ENCODE measurements at places on chromosomes 6 and 20.

DNA sequence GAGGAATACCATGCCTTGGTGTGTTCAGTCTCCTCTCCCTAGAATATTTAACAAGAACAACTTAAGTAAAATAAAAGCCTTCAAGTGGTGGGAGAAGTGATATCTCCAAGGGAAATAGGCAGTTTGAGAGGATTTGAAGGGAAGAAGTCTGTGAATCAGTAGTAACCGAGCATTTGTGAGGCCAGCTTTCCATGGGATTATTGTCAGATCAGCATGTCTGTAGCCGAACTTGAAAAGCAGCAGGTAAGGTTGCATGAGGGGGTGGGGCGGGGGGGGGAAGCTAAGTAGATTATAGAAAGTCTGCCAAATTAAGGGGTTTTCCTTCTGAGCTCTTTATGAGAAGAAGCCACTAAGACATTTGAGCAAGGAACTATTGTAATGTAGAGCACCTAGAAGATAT lies 92.6 kb downstream of the GRIK2 start:
- no peak for DNase-seq

GRCh38 chr20:51801122-51801822 lies 1.0 kb downstream of the SALL4 start:
- no peak for DNase-seq

DNA sequence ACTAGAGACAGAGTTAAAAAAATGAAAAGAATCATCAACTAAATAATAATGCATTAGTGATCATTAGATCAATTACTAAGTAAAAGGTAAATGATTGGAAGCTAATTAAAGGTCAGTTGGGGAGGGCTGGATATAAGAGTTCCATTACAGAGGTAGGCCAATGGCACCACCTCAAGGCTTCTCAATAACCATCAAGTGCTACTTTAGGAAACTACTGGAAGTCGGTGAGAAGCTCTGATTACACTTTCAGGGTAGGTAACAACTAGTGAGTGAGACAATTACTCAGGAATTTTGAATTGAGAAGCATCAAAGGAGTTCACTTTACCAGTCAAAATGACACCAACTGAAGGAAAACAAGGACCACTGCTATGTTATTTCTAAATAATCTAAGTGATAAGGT lies 90.2 kb upstream of the HDAC2 start:
- no peak for DNase-seq

- DNase-seq: no peak
Measured at GRCh38 chr20:48995589-48995988, 50.5 kb upstream of the CSE1L start.

DNA sequence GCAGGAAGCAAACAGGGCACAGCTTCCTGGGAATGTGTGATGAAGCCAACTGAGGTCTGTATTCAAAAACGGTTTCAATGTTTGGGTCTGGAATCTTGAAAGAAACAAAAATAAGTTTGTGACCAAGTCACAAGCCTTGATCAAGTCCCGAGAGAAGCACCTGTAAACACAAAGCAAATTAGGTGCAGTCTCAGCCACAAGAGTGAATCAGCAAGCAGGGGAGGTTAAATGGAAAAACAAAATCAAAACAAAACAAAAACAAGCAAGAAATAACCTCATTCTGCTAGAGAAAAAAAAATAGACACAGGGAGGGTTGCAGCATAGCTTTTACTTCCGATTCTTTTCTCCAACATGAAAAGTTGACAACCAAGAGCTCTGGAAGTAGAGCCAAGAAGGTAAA lies 201.7 kb downstream of the CLIC5 start:
- no peak for DNase-seq

- DNase-seq: no peak
Measured at GRCh38 chr6:105038259-105038658, 81.4 kb downstream of the LIN28B start.

GRCh38 chr6:54262971-54263370 lies 45.3 kb upstream of the TINAG start:
- no peak for DNase-seq

GRCh38 chr6:53287336-53288225 lies 61.2 kb downstream of the ELOVL5 start:
- DNase-seq: peak; percentile 31

DNA sequence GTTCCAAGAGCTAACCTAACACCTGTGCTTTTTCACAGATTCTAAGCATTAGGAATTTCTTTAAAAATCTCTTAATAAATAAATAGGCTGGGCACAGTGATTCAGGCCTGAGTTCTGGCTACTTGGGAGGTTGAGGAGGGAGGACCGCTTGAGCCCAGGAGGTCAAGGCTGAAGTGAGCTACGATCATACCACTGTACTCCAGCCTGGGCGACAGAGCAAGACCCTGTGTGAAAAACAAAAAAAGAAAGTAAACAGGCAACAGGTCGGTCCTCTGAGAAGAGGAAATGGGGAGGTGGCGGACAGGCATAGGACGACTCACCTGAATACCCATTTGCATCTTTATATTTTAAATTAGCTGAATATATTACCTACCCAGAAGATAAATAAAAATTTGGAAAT lies 26.5 kb downstream of the GMDS start:
- no peak for DNase-seq

GRCh38 chr6:10613723-10614122 lies 80.7 kb downstream of the C6orf52 start:
- DNase-seq: no peak

DNA sequence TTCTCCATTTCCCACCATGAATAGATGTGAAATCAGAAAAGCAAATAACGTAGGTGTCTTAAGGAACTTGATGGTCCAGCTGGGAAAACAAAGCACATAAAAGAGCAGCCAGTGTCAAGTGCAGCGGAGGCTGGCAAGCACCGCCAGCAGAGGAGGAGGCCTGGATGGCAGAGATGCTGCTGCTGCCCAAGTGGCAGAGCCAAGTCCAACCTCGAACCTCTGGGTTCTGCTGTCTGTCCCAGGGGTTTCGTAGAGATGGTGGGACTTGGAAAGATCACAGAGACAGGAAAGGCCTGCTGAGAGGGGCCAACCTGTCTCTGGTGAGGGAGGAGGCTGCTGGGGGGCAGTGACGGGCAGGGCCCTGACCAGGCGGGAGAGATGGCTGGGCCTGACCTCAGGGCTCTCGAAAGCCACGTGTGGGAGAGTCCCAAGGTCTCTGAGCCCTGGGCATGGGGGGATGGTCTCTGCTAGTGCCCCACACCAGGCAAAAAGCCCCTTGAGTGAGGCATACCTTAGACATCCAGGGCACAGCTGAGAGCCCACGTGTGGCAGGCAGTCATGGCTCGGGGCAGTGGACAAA lies 77.3 kb downstream of the TCP11 start:
- DNase-seq: no peak

DNA sequence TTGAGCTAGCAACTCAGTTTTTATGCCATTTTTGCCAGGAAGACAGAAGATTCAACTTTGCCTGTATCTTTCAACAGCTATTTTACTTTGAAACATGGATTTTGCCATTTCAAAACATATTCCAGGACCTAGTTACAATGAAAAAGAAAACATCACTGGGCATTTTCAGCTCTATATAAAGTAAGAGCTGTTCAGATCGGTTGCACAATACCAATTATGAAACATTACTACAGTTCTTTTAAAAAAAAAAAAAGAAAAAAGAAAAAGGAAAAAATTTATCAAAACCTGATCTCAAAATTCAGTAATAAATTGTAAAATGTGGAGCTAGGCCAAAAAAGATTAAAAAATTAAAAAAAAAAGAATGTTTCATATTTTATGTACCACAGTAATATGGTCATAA lies 15.6 kb downstream of the BCLAF1 start:
- DNase-seq: no peak

- no peak for DNase-seq
Measured at GRCh38 chr6:106572436-106572835, 56.9 kb downstream of the RTN4IP1 start.

DNA sequence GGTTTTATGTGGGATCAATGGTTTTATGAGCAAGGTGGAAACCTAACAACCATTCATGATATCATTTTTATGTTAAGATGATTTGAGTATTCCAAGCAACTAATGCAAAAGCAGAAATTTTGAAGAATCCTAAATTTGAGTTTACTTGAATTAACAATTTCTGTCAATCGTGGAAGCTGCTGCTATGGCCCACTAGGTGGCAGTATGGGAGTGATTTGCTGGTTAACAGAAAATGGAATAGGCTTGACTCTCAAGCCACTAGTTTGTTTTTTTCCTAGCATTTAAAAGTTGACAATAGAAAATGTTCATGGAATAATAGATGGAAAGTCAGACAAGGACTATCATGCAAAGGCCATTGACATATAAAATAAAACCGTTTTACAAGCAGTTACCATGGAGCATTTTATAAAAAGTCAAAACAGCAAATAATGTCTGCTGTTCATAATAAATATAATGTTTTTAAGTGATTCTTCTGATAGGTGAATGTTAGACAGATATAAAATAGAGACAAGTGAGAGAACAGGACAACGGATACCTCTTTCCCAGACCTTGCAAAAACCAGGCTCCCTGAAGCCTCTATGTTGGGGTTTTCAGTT lies 43.0 kb upstream of the TMEM200A start:
- no peak for DNase-seq

DNA sequence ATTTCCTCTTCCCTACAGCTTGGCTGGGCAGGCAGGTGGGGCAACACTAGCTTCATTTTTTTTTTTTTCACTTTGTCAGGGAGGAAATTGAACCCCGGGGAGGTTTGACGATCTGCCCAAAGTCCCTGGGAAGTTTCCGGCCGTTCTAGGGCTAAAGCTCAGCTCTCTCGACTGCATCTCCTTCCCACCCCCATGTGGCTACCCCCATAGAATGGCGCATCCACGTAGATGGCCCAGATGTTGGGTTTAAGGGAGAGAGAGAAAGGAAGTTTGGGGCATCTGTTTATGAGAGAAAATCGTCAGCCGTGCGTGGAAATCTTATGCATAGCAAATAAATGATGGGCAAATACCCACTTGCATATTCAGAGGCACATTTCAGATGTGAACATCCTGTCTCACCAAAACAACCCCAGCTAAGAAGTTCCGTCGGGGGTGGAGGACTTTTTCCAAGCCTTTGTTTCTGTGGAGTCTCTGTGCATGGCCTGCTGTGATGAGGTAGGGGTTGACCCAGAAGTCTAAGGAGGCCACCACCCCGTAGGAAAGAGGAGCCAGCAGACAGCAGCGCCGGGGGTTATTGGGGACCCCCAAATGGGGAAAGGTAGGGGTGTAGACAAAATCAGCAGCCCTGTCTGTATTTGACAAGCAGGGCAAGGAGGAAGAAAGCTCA lies 40.5 kb upstream of the ZNF831 start:
- no peak for DNase-seq

DNA sequence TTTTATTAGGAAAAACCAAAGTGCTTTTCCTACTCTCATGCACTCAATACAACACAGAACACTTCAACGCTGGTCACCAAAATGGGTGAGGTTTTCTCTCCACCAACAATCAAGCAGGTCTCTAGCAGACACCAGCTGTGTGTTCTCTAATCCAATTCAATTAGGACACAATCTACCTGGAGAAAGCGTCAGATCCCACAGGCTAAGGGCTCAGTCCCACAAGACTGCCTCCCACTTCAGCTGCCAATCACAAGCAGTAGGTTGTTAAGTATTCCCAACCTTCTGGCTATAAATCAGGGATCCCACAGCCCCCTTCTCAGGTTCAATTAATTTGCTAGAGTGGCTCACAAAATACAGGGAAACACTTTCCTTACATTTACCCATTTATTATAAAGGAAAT lies 47.7 kb downstream of the STMND1 start:
- no peak for DNase-seq

GRCh38 chr6:110322151-110322873 lies 35.8 kb downstream of the METTL24 start:
- no peak for DNase-seq

DNA sequence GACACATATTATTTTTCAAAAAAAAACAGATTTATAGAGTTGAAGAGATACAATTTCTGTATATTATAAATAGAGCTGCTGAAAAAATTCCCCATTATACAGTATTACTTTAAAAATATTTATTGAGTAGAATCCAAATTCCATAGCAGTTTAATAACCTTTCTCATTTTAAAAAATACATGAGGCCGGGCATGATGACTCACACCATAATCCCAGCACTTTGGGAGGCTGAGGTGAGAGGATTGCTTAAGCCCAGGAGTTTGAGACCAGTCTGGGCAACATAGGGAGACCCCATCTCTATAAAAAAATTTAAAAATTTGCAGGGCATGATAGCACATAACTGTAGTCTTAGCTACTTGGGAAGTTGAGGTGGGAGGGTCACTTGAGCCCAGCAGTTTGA lies 13.0 kb downstream of the ATRN start:
- DNase-seq: no peak

DNA sequence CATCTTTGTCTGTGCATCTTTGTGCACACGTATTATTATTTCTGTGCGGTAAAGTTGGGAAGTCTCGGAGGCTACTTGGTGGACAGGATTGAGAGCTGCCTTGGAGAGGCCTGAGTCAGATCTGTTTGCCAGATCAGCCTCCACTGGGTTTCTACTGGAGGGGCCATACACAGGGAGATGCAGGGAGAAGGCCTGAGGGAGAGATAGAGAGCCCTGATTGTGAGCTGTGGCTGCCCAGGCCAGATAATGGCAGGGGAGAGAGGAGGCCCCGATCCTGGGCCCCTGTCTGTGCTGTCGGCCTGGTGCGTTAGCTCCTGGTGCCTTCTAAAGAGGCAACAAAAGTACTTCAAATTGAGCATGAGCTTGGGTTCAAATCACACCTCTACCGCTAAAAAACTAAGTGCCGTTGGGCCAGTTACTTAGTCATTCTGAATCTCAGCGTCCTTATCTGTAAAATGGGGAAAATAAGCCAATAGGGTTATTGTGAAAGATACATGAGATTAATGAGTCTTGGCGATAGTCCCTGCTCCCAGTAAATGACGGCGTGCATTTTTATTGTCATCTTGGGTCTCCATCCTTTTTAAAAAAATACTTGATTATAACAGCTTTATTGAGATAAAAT lies 27.6 kb upstream of the ADA start:
- no peak for DNase-seq

GRCh38 chr6:153101461-153101860 lies 29.6 kb downstream of the RGS17 start:
- DNase-seq: no peak

DNA sequence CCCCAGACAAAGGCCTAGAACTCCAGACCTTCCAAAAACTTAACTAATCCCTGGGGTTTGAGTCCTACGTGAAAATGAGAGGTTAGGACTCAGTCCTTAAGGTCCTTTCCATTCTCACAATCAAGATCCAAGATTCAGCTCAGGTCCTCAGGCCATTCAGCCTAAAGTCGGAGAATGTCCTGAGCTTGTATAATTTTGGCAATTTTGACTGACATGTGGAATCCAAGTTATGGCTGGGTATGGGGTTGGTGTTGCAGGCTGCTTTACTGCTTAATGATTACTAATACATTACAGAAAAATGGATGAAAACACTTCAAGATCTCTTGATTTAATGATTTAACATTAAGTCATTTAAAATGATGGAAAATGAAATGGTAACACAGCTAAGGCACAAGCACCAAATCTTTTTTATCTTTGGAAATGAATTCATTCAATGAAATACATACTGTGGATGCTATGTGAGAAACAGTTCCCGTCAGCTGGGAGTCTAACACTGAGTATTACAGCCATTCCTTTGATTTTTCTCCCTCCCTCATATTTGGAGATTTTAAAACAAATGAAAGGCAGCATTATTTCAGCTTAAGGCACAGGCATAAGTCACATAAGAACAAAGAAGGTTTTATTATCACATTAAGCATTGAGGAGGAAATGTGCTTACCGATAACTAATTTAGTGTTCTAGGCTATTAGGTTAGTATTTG lies 1.3 kb downstream of the ARHGAP18 start:
- DNase-seq: no peak

GRCh38 chr6:147117580-147117979 lies 86.6 kb upstream of the STXBP5 start:
- no peak for DNase-seq
